ENCODE measurements at places on chromosomes 3 and 15.

GRCh38 chr3:18189282-18190050 is 235.7 kb downstream of the SATB1 start:
- DNase-seq, result no peak

DNA sequence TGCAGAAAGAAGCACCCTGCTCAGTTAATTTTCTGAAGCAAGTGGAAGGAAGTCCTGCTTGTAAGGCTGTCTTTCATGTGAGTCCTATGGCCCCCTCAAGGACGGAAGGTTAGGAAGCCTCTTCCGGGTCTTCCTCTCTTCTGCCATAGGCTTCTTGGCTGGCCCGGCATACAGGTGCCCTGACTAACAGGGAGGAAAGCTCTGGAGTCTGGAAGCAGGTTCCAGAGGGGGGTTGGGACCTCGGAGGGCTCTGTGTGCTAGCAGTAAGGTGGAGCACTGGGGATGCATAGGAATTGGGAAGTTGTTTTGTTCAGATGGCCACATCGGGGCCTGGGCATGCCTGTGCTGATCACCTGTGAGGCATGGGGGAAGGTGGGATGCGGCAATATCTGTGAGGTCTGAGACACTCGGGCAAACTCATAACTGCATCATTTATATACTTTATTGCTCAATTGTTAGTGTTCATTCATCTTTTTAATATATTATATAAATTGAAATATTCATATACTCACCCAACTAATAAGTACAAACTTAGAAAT is 49.6 kb downstream of the TRAK1 start:
- no peak for DNase-seq

GRCh38 chr3:14138109-14138877 is 13.4 kb downstream of the TMEM43 start:
- DNase-seq, result no peak

DNA sequence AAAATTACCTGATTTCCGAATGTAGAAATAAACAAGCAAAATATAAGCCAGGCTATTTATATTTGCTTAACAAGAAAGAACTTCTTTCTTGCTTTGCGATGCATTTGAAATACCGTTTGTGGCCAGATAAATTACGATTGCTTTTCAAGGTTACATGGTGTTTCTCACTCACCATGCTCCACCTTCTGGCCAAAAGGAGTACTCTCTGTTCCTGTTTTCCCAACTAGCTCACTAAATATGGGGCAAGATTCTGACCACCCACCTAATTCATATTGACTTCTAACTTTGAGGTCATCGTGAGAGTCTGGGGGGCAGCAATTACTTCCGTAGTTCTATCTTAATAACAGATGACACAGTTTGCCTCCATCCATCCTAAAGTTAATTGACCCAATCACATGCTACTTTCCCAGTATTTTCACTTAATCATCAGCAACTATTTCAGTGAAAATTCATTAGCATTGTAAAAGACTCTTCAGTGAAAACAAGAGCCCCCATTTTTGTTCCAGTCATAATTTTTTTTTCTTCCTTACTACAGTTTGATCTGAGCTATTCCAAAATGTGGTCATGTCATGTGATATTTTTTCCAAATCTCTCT is 25.9 kb downstream of the ACP3 start:
- peak; percentile 31 for DNase-seq

DNA sequence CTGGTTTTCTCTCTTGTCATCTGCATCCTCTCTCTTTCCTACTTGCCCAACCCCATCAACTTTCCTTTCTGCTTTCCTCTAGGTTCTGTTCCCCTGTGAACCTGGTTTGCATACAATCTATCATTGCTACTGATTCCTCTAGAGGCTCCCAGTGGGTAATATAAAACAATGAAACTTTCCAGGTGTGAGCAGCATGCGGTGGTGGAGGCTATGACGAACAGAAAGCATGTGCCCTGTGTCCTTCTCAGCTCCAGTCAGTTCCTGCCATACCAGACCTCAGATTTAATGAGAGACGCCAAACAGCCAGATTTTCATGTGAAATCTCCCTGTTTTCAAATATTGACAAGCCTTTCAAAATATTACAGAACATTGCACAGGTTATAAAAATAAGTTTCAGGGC is 3.5 kb upstream of the ACAP2 start:
- no peak for DNase-seq

- no peak for DNase-seq
Measured at GRCh38 chr3:107662586-107662985, 139.8 kb downstream of the BBX start.

DNA sequence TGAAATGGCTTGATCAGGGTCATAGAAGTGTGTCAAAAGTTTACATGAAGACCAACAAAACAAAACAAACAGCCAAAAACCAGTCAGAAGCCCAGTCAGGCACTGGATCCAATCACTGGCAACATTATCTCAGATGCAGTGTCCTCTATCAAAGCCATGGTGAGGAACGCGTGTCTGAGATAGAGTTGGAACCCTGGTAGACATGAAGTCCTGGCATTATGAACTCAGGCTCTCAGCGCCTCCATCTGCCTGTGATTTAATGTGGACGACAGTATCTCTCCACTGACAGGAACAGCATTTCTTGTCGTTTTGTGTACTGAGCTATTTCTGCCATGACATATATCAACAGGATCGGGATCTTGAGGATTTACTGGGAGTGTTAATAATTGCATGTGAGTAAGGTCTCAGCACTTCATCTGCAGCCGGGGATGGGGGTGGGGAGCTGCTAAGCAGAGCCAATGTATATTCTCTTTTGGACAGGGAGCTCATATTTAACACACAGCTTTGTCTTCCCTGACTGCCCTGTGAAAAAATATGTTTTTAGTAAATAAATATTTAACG is 1120.0 kb downstream of the IGSF11 start:
- no peak for DNase-seq

DNA sequence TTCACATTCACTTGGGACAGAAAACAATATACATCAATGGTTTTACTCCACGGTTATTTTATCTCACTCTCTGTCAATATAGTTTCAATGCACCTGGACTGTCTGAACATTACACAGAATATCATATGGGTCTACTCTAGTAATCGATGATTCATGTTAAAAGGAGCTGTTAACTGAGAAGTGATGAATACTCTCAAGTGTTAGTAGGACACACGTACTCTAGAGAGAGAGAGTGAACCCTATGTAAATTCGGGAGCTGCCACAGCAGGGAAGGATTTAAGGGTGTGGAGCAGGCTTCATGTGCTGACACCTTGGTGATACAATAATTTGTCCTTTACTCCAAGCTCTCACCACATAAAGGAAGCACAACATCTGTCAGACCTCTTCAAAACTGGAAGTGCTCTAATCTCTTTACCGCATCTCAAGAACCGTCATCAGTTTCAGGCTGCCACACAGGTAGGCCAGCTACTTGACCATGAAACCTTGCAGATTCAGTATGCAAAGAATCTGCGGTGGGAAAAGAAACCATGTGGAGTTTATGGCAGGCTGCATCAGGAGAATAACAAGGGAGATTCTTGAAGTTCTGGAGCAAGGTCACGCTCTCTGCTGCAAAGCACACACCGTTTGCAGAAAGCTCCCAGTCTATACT is 199.2 kb upstream of the TMC3 start:
- no peak for DNase-seq

GRCh38 chr3:21174461-21174860 is 576.5 kb downstream of the ZNF385D start:
- DNase-seq, result no peak

DNA sequence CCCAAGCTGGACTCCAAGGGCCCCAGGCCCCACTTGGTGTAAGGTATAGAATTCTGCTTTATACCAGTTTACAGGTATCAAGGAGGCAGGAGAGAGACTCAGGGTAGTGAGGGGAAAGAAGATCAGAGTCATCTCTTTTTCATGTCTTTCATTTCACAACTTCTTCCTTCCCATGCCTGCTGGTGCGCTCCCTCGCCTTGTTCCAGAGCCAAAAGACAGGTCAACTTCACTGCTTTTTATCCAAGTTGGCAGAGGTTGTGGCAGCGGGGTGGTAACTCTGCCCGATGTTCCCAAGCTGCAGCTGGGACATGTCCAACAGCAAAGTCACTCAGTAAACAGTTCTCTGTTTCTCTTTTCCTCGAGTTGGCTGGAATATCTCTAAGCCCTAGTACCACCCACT is 86.3 kb upstream of the TCF12 start:
- no peak for DNase-seq

- no peak for DNase-seq
Measured at GRCh38 chr15:89087161-89087829, 961 bp upstream of the ABHD2 start.

DNA sequence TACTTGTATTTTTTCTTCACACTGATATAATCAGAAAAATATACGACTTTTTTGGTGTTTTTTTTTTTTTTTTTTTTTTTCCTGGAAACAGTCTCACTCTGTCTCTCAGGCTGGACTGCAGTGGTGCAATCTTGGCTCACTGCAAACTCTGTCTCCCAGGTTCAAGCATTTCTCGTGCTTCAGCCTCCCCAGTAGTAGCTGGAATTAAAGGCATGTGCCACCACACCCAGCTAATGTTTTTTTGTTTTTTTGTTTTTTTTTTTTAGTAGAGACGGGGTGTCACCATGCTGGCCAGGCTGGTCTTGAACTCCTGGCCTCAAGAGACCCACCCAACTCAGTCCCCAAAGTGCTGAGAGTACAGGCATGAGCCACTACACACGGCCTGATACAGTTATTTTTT is 20.8 kb upstream of the DNAAF4 start:
- DNase-seq, result no peak

DNA sequence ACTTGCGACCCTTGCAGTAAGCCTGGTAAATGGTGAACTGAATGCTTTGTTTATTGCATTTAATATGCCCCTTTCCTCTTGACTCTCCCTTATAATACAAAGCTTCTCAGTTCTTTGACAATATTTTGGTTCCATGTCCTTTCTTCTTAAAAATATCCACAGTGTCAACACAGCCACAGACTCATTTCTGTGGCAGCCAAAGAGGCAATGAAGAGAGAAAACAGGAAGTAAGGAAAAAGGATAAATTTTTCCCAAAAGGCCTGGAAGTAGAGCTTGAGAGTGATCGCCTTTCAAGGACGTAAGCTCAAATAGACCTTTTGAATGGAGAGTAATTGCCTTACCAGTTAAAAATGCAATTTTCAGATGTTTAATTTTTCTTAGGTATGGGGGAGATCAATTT is 59.4 kb downstream of the PEX5L start:
- no peak for DNase-seq

- no peak for DNase-seq
Measured at GRCh38 chr15:36903922-36904556, 196.3 kb downstream of the MEIS2 start.

DNA sequence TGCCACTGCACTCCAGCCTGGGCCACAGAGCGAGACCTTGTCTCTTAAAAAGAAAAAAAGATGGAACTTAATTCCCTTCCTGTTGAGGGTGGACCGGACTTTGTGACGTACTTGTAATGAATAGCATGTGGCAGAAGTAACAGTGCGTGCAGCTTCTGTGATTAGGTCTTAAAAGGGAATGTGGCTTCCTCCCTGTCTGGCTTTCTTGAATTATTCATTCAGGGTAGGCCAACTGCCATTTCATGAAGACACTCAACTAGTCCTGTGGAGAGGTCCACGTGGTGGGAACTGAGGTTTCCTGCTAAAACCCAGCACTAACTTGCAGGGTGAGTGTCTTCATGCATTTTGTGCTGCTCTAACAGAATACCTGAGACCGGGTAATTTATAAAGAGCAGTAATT is 98.9 kb upstream of the PIAS1 start:
- no peak for DNase-seq

DNA sequence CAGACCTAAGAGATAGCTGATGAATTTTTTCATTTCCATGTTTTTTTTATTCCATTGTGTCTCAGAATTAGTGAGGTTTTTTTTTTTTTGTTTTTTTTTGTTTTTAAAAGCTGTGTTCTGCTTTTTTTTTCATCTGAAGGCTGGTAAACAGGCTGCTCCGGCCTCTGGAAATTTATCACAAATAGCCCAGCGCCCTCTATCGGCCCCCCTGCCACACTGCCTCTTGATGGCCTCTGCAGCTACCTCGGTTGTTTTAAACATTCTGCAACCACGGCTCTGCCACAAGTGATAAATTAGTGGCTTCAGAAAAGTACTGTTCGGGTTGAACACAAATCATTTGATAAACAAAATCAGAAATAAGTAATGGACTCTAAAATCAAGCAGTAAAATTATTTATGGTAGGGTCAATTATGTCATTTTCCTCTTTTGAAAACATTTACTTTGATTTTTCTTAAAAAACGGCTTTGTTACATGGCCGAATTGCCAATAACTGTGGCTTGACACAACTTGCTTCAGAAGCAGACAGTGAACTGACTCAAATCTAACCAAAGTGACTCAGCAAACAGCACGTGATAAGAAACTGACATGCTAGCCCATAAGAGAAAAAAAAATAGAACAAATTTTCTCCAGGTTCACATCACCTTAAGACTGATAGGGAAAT is 87.8 kb downstream of the RSL24D1 start:
- peak; percentile 27 for DNase-seq

DNA sequence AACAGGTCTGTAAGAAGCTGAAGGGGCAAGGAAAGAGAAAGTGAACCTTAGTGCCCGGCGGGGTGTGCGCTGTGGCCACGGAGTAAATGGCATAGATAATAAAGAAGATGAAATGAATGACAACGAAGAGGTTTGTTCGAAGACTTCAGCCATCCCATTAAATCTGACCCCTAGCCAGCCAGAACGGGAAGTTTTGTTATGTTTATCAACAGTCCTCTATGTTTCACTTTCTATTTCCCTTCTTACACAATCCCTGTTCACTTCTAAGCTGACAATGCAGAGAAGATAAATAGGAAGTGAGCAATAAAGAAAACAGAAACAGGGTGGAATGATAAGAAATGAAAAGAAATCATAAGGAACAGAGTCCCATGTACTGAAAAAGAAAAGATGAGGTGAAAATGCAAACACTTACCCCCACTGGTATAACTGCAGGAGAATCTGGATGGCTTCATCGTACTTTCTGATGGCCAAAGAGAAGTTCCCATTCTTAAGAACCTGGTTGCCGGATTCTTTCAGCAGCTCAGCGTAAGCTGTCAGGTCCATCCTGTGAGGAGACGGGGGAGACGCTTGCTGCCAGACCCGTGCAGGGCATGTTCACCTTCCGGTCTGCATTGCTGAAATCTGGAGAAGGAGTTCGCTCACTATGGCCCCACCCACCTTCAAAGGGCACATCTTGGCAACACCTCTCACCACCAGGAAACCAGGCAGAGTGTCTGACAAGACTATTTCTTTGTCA is 36.8 kb downstream of the TRANK1 start:
- peak; percentile 49 for DNase-seq

DNA sequence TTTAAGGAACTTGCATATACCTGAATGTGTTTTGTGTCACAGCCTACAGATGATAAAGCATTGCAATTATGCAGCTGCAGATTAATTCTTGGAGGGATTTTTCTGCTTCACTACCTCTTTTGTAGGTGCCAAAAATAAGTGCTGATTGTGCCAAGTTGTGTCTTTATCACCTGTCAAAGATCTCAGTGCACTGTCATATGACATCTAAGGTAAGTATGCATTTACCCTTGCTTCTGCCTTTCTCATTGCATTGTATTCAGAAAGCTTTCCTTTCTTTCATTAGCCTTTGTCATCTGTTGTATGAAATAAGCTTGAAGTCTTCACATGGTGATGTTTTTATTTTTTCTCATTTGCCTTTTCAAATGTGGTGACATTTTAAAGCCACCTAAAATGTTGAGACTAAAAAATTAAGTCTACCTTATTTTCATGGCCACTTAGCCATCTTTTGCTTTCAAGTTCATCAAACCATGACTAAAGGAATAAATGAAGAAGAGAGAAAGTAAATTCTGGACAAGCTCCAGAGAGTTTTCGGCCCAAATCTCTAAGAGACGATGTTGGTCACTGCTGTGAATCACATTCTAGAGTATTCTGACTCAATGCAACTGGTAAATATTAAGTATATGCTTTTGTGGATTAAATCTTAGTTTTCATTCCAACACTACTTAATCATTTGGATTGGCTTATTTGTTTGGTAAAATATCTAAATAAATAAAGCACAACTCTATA is 381.8 kb upstream of the EPHA3 start:
- no peak for DNase-seq
